ENCODE measurements at places on chromosomes 6 and 20.

GRCh38 chr6:156395276-156395675 is 381.9 kb upstream of the ARID1B start:
- no peak for DNase-seq

DNA sequence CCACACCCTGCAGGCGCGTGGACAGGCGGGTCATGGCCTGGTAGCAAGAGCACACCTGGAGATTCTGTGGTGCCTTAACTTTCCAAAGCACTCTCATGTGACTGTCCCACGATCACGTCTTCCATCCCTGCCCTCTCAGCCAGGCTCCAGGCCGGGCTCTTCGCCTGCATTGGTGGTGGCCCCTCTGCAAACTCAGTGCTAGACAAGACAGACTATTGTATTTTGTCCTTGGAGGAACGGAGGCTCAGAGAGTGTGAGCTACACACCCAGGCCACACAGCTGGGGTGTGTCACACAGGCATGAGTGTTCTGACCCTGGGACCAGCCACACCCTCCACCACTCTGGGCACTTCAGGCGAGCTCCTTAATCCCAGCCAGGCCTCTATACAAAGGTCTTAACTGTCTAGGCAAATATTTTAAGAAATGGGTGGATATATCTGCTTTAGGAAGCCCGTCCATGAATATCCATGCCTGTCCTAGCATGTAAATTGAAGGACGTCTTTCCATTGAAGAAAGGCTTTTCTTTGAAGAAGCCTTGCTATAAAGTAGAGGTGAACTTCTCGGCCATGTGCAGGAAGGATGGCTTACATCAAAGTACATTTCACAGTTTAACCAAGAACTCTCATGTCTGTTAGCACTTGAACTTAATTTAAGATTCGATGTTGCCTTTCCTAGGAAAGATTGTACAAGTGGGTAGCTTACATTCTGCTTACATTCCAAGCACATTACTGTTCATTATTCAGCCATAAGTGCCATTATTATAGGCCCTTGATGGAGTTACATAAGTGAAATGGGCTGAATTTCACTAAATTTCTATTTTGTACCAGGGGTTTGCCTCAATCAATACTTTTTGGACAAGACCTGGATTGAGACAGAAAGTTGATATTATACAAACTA is 263.9 kb downstream of the DLL1 start:
- no peak for DNase-seq

DNA sequence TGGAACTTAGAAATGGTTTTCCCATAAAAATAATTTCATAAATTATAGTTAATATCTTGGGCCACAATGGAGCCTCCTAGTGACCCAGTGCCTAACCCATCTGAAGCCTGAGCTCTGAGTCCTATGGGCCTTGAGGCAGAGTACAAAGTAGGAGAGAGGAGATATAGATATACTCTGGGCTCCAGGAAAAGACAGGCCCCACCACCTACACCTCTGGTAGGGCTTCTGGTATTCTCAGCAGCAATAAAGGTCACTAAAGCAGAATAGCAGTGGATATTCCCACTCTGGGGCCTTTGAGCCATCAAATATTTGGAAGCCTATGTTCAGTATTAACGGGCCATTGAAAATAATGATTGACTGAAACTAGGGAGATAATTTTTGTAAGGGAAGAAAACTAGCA is 24.1 kb downstream of the CYP39A1 start:
- DNase-seq = no peak

GRCh38 chr6:106244931-106245330 is 80.6 kb downstream of the ATG5 start:
- DNase-seq = no peak

GRCh38 chr6:159427335-159427734 is 258.1 kb downstream of the FNDC1 start:
- no peak for DNase-seq

DNA sequence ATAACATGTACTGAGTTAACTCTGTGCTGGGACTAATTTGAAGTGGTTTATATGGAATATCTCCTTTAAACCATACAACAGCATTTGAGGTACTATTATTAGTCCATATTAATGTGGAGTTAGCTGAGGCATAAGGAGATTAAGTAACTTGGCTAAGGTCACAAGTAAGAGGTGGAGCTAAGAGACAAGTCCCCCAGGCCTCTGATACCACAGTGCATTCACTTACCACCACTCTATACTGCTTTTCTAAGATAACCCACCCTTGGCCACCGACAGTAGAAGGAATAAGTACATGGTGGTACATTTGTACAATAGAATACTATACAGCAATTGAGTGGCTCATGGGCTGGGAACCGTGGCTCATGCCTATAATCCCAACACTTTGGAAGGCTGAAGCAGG is 16.4 kb upstream of the TTPAL start:
- DNase-seq = no peak

DNA sequence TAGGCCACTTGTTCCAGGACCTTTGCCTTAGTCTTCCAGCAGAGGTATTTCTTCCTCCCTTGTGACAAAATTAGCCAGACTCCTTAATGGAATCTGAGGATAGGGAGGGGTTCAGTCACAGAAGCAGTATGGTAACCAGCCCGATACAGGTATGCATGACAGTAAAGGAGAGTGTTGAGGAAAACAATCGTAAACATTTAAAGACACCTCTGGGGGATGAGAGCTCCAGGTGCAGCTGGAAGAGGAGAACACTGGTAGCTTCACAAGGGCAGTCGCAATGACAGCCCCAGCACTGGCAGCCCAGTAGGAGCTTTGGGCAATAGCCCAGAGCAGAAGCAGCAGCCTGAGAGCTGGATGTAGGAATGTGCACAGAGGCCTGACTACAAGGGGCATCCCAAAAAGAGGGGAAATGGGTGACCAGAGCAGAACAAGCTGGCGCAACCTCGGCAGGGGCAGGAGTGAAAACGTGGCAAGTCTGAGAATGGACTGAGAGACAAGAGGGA is 344.9 kb upstream of the JAG1 start:
- DNase-seq = no peak
